ENCODE measurements at places on chromosomes 6 and 20. TPM values are rescaled to one million over a fixed set of nuclear protein-coding genes. Genes with fewer than 3 reads are reported as not detected.

GRCh38 chr6:97085772-97086171, 161.2 kb downstream of the KLHL32 start:
- no peak overlapping the region for H3K27ac ChIP-seq
- H3K27me3 ChIP-seq, result no peaks in the 10 kb centered on the region
- H3K4me3 ChIP-seq, result no peak overlapping the region
- H3K4me1 ChIP-seq, result no peaks in the 10 kb centered on the region
- no peaks in the 10 kb centered on the region for H3K36me3 ChIP-seq

- peaks cover 5% of the 10 kb centered on the region for H3K4me1 ChIP-seq
- DNase-seq, result no peak
- no peaks in the 10 kb centered on the region for H3K36me3 ChIP-seq
- H3K27me3 ChIP-seq, result peaks cover 4% of the 10 kb centered on the region
These were observed 196.7 kb upstream of the KCNQ5 start for GRCh38 chr6:72425003-72425681.

- no peak for DNase-seq
- H3K36me3 ChIP-seq, result no peaks in the 10 kb centered on the region
- H3K4me3 ChIP-seq, result no peak overlapping the region
- no peaks in the 10 kb centered on the region for H3K27me3 ChIP-seq
- H3K27ac ChIP-seq, result no peak overlapping the region
- H3K4me1 ChIP-seq, result peaks cover 5% of the 10 kb centered on the region
These were observed 35.6 kb downstream of the RIOK1 start for GRCh38 chr6:7424967-7425807.

DNA sequence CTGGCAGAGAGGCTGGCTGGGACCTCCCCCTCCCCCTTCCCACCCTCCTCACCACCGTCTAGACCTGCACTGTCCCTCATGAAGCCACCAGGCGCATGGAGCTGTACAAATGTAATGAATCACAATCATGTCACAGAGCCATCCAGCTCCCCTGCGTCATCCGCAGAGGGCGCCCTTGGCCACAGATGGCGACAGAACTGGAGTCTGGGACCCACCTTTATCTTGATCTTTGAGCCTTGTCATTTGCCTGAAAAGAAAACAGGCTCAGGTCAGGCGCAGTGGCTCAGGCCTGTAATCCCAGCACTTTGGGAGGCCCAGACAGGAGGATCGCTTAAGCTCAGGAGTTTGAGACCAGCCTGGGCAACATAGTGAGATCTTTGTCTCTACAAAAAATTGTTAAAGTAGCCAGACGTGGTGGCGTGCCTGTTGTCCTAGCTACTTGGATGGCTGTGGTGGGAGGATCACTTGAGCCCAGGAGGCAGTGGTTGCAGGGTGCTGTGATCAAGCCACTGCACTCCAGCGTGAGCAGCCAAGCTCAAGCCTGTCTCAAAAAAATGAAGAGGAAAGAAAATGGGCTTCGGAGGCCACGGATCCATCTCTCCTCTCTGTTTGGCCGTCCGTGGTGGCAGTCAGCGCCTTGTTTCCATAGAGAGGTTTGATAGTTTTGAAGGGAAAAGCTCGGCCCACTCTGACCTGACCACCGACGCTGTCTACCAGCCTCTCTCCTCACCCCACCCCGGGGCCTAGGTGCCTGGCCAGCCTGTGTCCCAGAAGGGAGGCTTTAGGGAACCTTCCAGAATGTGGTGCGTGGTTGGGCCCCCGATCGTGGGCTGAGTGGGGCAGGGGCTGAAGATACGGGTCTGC, 6.2 kb downstream of the COL9A3 start:
- H3K27me3 ChIP-seq, result no peaks in the 10 kb centered on the region
- H3K36me3 ChIP-seq, result no peaks in the 10 kb centered on the region
- H3K4me1 ChIP-seq, result peaks cover 39% of the 10 kb centered on the region
- H3K4me3 ChIP-seq, result no peak overlapping the region

BPIFA1 gene
- not detected for total RNA-seq

- no peak overlapping the region for H3K4me3 ChIP-seq
- DNase-seq, result no peak
- peaks cover 29% of the 10 kb centered on the region for H3K4me1 ChIP-seq
- H3K27me3 ChIP-seq, result peaks cover 85% of the 10 kb centered on the region
- no peak overlapping the region for H3K27ac ChIP-seq
- H3K36me3 ChIP-seq, result peaks cover 5% of the 10 kb centered on the region
These were observed 97.1 kb upstream of the PRDM1 start for GRCh38 chr6:105988812-105989577.

ADGB gene
- not detected for total RNA-seq

LY6G6F gene
- not detected for total RNA-seq

TNFRSF21 gene
- 23.1 TPM for total RNA-seq

DNA sequence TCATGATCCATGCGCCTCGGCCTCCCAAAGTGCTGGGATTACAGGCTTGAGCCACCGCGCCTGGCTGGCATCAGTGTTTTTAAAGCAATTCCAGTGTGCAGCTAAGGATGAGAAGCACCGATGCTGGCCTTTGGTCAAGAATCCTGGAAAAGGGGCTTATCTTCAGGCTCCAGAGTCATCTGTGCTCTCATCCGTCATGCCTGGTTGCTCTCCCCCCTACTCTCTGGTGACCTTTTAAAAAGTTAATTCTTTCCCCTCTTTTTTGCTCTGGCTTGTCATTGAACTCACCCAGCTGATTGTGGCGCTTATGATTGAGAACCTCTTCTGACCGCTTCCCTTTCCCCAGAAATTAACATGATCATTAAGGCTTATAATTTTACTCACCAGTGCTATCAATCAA, 28.7 kb downstream of the NR2E1 start:
- no peaks in the 10 kb centered on the region for H3K4me1 ChIP-seq
- H3K27me3 ChIP-seq, result peaks cover 32% of the 10 kb centered on the region
- no peak overlapping the region for H3K4me3 ChIP-seq
- H3K36me3 ChIP-seq, result no peaks in the 10 kb centered on the region
- DNase-seq, result no peak
- H3K27ac ChIP-seq, result no peak overlapping the region

GRCh38 chr6:144478483-144478882, 193.3 kb downstream of the UTRN start:
- H3K27me3 ChIP-seq, result no peaks in the 10 kb centered on the region
- H3K4me1 ChIP-seq, result peaks cover 31% of the 10 kb centered on the region
- H3K27ac ChIP-seq, result peak overlapping the region; percentile 76
- no peak for DNase-seq

CEP57L1 gene
- 14.0 TPM for total RNA-seq

- H3K36me3 ChIP-seq, result no peaks in the 10 kb centered on the region
- peaks cover 6% of the 10 kb centered on the region for H3K4me1 ChIP-seq
These were observed 95.6 kb upstream of the SLC35B3 start for GRCh38 chr6:8530785-8531435.

COL19A1 gene
- 2.0 TPM for total RNA-seq

- H3K27ac ChIP-seq, result peak overlapping the region; percentile 100
- peaks cover 17% of the 10 kb centered on the region for H3K36me3 ChIP-seq
- DNase-seq, result no peak
- peak overlapping the region; percentile 96 for H3K4me3 ChIP-seq
- H3K27me3 ChIP-seq, result no peaks in the 10 kb centered on the region
These were observed 1.2 kb upstream of the C6orf62 start for GRCh38 chr6:24720131-24720603.

TGM3 gene
- not detected for total RNA-seq

DNA sequence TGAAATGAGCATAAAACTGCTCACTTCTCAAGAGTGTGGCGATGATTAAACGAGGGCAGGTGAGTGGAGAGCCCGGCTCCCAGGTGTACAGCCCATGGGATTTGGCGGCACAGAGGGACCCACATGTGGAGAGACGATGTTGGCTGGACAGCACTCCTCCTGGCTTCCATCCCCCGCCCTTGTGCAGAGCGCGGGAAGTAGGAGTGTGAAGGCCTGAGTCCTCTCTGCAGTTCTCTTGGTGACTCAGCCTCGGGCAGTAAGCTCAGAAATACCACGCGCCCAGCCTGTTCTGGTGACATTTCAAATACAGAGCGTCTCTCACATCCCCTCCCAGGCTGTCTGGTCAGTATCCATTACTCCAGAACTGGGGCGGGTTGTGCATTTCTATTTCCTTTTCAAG, 94.2 kb upstream of the SRSF6 start:
- H3K36me3 ChIP-seq, result no peaks in the 10 kb centered on the region
- no peaks in the 10 kb centered on the region for H3K4me1 ChIP-seq
- no peak for DNase-seq
- no peak overlapping the region for H3K27ac ChIP-seq
- peaks cover 2% of the 10 kb centered on the region for H3K27me3 ChIP-seq
- no peak overlapping the region for H3K4me3 ChIP-seq

- peak overlapping the region; percentile 12 for H3K27ac ChIP-seq
- H3K4me1 ChIP-seq, result peaks cover 29% of the 10 kb centered on the region
- H3K36me3 ChIP-seq, result peaks cover 3% of the 10 kb centered on the region
These were observed 385.5 kb downstream of the HDGFL1 start for GRCh38 chr6:22954749-22955385.

IL17A gene
- total RNA-seq, result not detected

- no peak overlapping the region for H3K27ac ChIP-seq
- H3K36me3 ChIP-seq, result no peaks in the 10 kb centered on the region
- peaks cover 5% of the 10 kb centered on the region for H3K27me3 ChIP-seq
- no peak overlapping the region for H3K4me3 ChIP-seq
- H3K4me1 ChIP-seq, result no peaks in the 10 kb centered on the region
- no peak for DNase-seq
These were observed 400.4 kb upstream of the IMPG1 start for GRCh38 chr6:76472858-76473257.

CFAP61 gene
- total RNA-seq, result not detected

DNA sequence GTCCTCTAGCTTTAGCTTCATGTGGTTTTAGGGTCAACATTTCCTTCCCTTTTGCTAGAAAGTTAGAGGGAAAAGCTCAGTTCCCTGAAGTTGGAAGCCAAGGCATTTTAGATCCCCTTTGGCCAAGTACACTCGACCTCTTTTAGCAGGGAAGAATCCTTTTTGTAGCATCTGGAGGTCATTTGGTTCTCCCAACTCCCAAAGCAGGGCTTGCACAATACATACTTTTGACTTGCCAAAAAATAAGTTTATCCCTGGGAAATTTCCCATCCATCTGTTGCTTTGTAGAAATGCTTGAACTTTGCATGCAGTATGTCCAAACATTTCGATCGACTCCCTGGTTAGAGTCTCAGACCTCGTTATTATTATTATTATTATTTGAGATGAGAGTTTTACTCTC, 4.6 kb upstream of the EDEM2 start:
- peaks cover 4% of the 10 kb centered on the region for H3K27me3 ChIP-seq
- H3K4me3 ChIP-seq, result no peak overlapping the region
- DNase-seq, result no peak
- peaks cover 15% of the 10 kb centered on the region for H3K4me1 ChIP-seq

SLC26A8 gene
- not detected for total RNA-seq

- H3K4me3 ChIP-seq, result no peak overlapping the region
- H3K27ac ChIP-seq, result no peak overlapping the region
- no peaks in the 10 kb centered on the region for H3K27me3 ChIP-seq
- H3K4me1 ChIP-seq, result peaks cover 16% of the 10 kb centered on the region
- no peak for DNase-seq
- H3K36me3 ChIP-seq, result peaks cover 25% of the 10 kb centered on the region
These were observed 12.8 kb downstream of the ESF1 start for GRCh38 chr20:13771853-13772453.

GRCh38 chr6:107877968-107878367, 53.9 kb upstream of the SCML4 start:
- DNase-seq, result no peak
- H3K36me3 ChIP-seq, result peaks cover 41% of the 10 kb centered on the region
- no peaks in the 10 kb centered on the region for H3K4me1 ChIP-seq
- H3K27me3 ChIP-seq, result no peaks in the 10 kb centered on the region
- no peak overlapping the region for H3K4me3 ChIP-seq

GRCh38 chr20:40896814-40897700, 131.6 kb upstream of the TOP1 start:
- H3K36me3 ChIP-seq, result no peaks in the 10 kb centered on the region
- no peak for DNase-seq
- H3K27ac ChIP-seq, result no peak overlapping the region

DNA sequence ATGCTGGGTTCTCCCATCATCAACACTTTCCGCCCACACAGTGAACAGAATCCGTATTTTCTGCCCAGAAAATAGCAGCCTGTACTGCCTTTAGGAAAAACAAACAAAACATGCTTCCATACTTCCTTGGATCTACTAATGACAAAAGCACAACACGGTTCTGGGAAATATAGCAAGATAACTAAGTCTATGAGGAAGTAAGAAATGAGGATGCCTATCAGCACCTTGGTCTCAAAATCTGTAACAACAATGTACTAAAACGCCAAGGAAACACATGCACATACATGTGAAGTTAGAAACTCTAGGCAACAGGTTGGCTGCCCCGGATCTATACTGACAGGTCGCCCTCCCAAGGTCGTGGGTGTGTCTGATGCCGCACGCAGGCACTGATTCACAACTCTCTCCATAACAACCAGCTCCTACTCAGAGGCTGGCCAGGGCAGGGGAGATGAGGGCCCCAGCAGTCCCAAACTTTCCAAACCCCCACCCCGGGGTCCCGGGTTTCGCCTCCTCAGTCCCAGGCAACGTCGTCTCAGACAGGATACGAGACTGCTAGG, 710 bp downstream of the BTBD9 start:
- H3K36me3 ChIP-seq, result no peaks in the 10 kb centered on the region
- peak overlapping the region; percentile 89 for H3K4me3 ChIP-seq
- peak overlapping the region; percentile 88 for H3K27ac ChIP-seq

DNA sequence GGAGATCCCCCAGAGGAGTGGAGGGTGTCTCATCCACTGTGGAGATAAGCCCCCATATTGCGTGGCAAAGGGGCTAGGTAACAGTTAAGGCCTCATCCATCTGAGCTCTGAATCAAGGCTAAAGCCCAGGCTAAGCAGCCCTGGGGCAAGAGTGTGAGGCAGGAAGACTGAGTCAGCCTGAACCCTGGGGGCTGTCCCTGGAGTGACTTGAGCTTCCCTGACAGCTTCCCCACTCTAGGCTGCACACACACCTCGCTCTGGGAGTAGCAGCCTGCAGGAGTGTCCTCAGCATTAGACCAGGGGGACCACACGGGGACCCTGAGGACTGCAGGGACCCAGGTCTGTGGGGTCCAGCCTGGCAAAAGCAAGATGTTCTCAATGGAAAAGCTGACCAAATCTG, 27.9 kb downstream of the UBD start:
- H3K36me3 ChIP-seq, result no peaks in the 10 kb centered on the region
- no peak overlapping the region for H3K4me3 ChIP-seq
- no peak overlapping the region for H3K27ac ChIP-seq
- H3K4me1 ChIP-seq, result no peaks in the 10 kb centered on the region
- H3K27me3 ChIP-seq, result peaks cover 2% of the 10 kb centered on the region

MYL9 gene
- 237 TPM for total RNA-seq

DNA sequence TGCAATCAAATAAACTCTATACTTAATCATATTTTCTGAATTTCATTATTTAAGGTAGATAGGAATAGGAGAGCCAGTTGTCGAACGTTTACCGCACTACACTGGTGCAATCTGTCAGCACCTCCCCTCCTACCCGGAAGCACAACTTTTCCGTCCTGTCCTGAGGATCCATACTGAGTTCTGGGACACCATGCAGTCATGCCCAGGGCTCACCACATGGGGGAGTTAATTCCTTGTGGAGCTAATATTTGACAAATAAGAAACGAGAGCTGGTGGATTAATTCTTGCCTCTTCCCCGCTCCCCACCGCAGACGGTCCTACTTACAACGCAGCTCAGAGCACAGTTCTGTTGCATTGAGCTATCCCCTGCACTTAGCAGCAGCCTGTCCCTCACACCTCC, 107.7 kb upstream of the RALGAPA2 start:
- H3K4me3 ChIP-seq, result no peak overlapping the region
- peaks cover 6% of the 10 kb centered on the region for H3K4me1 ChIP-seq
- peaks cover 26% of the 10 kb centered on the region for H3K27me3 ChIP-seq
- no peak overlapping the region for H3K27ac ChIP-seq
- no peak for DNase-seq

GRCh38 chr6:127186889-127187288, 68.4 kb downstream of the RSPO3 start:
- H3K27ac ChIP-seq, result no peak overlapping the region
- peaks cover 8% of the 10 kb centered on the region for H3K4me1 ChIP-seq
- no peaks in the 10 kb centered on the region for H3K36me3 ChIP-seq
- H3K4me3 ChIP-seq, result no peak overlapping the region

BPIFB1 gene
- not detected for total RNA-seq

MMP24OS gene
- 94.6 TPM for total RNA-seq
